ENCODE measurements at places on chromosomes 1 and 21.

- DNase-seq = peak; percentile 35
These were observed 10.7 kb upstream of the COL16A1 start for GRCh38 chr1:31714442-31715086.

- no peak for DNase-seq
These were observed 832 bp downstream of the MRPL20 start for GRCh38 chr1:1406101-1406820.

DNA sequence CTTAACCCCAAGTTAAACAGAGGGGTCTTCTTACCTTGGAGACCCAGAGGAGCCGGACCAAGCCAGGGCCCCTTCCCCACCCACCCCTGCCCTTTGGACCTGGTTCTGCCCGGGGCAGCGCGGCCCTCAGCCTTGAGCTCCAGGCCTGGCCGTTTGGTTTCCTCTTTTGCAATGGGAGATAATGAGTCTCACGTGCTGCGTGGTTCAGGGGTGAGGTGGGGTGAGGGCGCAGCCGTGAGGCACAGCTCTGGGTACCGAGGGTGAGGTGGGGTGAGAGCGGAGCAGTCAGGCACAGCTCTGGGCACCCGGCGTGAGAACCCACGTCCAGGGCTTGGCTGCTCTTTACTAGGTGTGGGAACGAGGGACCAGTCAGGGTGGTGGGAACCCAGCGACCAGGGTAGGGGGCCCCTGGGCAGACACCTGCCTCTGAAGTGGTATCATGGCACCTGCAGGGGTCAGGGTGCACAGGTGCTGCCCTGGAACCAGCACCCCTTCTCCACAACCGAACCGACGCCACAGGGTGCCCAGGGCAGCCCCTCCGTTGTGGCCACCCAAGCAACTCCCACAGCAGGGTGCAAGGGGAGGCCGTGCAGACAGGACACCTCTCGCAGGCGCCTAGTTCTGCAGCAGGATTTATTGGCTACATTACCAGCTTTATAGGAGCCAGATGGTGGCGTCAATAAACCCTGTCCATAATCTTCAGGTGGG lies 182.2 kb downstream of the PRDM16 start:
- DNase-seq = no peak

- DNase-seq = no peak
These were observed 25.7 kb downstream of the CXADR start for GRCh38 chr21:17538576-17538975.

GRCh38 chr21:18803624-18804023 lies 400.0 kb upstream of the TMPRSS15 start:
- no peak for DNase-seq

DNA sequence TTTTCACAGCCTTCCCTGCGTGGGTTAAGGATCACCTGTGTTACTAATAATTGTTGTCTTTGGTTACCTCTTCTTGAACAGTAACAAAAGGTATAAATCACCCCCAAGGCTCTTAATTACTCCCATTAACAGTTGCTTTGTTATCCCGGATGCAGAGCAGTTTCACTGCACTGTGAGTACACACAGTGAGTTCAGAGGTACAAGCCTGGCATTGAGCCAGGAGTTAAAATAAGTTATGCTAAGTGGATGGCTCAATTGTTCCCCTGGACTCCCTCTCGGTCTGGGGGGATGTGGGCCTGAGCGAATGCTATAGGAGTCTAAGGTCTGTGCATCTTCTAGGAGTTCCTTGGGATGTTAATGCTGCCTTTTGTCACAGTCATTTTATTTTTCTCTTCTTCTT lies 258.3 kb downstream of the ATG4C start:
- DNase-seq = peak; percentile 95

- no peak for DNase-seq
These were observed 199.8 kb downstream of the USH2A start for GRCh38 chr1:216223486-216223885.

DNA sequence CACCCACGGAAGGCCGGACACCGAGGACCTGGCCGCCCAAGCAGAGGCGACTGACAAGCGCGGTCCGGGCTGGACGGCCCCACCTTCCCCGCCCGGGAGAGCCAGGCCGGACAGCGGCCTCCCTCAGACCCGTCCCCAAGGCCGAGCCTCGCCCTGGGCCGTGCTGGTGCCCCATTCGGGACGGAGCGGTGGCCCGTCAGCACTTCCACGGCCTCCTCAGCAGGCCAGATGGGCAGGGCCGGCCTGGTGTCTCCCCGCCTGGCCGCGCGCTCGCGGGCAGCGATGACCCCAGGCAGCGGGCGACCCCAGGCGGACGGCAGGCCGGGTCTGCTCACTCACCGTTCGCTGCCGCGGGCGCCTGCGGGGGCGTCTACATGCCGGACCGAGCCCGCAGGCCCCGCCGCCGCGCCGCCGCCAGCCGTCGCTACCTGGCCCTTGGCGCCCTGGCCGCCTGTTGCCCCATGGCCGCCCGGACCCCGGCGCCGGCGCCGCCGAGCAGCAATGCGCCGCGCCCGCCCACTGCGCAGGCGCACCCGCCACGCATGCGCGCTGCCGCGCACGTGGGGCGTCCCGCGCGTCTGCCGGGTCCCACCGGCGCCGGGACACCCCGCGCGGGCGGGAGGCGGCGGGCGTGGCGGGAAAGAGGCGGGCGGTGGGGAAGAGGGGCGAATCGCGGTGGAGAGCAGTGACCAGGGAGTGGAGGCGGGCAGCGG lies at the start of gene NADK:
Gene NADK (minus strand): TSS at position 521 of the 713 bp plus-strand sequence. CDS start 13,064 bp downstream, outside the sequence.
- DNase-seq = peak; percentile 2
